CD4-positive, alpha-beta T cell treated with Interleukin-12 subunit alpha and Interleukin-12 subunit beta, for 1 hour (primary cell): ENCODE measurements at places on chromosomes 3 and 15.
A peak's percentile ranks its signal among the peaks of the same experiment; 100 is the strongest.

- no peak for DNase-seq
These were observed 28.5 kb downstream of the TRIM42 start for GRCh38 chr3:140706360-140706759.

DNA sequence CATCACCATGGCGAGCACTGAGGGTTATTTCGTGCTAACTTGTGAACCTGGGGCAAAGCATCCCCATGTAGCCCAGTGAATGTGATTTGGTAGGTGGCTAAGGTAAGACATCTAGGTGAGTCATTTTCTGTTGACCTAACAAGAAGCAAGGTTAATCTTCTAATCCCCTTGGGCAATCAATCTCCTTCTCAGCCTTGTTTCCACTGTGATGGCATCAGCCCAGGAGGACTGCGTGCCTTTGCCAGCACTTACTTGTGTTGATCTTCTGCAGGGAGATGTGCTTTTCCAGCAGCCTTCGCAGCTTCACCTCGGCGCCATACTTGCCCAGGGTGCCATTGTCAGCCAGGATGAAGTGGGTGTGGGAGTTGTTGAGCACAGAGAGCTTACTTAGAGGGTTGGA, 35.7 kb downstream of the TRPM1 start:
- no peak for DNase-seq

DNA sequence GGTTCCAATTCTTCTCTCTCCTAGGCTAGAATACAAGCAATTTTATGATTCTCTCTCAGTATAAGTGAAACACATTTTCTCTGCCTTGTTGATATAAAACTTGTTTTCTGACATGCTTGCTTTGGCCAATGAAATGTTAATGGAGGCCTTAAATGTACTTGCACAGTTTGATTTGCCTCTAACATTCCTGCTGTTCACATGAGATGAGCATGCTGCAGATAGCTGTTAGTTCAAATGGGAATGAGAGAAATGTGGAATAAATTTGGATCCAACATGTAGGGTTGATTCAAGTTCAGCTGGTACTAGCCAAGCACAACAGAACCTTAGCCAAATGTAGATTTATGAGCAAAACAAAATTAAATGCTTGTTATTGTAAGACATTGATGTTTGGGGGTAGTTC, 32.6 kb upstream of the FHIT start:
- no peak for DNase-seq

- DNase-seq: no peak
These were observed 349.4 kb upstream of the DCBLD2 start for GRCh38 chr3:99250821-99251355.

GRCh38 chr3:28860307-28860706, 420.6 kb upstream of the RBMS3 start:
- no peak for DNase-seq

- DNase-seq: no peak
These were observed 5.8 kb upstream of the MEX3B start for GRCh38 chr15:82051664-82052063.

GRCh38 chr3:45528429-45528828, 66.1 kb upstream of the LIMD1 start:
- no peak for DNase-seq

DNA sequence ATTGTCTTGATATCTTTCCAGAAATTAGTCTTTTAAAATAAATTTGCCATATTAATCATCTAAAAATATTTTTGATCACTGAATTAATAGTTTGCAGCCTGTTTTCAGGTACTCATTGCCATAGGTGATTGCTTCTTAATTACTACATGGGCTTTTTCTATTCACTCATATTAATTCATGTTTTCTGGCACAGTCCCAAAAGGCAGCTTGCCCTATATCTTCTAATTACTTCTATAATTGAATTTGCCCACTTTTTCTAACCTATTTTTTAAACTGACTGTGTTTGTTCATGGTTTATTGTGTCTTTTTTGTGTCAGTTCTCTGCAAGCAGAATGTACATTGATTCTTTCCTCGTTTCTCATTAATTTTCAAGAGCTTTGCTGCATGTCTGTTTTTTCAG, 85.7 kb upstream of the SOX2 start:
- no peak for DNase-seq

DNA sequence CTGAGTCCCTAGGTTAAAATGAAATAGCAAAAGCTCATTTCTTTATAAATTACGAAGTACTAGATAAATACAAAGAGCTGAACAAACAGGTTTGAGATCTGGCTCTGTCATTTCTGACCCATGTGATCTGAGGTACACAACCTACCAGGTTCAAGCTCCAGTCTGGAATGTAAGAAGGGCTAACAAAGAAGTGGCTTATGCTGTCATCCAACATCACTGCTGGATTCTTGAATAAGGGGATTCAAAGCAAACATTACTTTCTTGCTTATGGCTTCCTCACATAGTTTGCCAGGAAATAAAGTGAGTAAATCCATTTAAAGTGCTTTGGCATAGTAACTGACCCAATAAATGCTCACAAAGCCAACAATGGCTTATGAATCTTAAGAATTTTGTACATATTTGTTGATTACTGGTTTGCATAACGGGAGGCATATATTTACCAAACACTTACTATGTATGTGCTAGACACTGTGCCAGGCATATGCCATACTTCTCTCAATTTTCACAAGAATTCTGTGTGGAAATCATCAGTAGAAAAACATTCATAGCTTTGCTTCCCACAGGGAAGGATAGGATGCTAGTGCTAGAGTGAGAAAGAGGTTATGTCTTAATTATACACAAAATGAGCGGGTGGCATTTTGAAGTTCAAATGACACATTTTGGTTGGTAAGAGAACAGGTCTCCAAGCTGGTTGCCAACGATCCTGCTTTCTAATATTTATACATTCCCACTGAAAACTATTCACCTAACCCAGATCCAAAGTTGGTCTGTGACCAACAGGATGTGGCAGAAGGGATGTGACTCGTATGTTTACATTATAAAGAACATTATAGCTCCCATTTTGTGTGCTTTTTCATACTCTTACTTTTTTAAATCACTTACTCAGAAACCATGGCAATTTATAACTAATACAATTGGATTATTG, 38.7 kb upstream of the CSPG5 start:
- no peak for DNase-seq

DNA sequence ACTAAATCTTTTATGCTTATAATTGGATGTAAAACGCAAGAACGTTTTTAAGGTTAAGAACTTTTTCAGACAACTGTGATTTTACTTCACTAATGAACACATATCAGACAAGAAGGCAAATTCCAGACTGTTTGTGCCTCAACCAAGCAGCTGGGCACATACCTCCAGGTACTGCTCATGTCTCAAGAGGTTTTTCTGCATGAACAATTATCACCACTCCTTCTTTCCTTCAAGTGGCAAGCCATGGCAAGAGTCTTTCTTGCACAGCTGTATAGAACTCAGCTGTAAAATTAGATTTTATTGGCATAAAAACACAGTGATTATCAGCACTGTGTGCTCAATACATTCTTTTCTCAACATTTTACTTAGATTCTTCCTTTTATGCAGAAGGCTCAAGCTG, 64.3 kb downstream of the FNDC3B start:
- DNase-seq: no peak

DNA sequence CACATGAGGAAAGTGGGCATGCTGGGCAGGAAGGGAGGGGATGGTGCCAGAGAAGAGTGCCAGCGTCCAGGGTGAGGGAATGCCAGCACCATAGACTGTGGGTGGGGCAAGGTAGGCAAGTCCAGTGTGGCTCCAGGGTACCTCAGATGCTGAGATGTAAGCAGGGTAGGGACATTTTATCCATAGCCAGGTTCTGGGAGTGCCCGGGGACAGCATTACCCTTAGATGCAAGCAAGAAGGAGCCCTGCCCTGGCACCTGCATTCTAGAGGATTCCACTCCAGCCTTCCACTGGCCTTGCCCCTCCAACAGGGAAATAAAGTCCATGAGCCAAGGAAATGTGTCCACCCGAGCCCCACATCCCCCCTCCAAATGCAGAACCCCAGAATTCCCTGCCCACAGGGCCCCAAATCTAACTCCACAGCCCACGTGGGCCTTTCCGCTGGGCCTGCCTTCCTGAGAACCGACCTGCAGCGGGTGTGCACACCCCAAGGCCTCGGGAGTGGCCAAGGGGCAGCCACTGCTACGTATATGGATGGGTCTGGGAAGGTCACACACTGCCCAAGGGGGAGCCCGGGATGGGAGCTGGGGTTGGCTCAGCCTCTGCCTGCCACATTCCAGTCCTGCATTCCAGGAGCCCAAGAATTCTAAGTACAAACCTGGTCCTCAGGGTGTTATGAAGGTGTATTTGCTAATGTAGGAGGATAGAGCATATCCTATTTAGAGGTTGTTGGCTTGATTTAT, 20.3 kb upstream of the CYP11A1 start:
- no peak for DNase-seq

GRCh38 chr15:90660195-90660998, 56.7 kb upstream of the BLM start:
- peak; percentile 57 for DNase-seq

DNA sequence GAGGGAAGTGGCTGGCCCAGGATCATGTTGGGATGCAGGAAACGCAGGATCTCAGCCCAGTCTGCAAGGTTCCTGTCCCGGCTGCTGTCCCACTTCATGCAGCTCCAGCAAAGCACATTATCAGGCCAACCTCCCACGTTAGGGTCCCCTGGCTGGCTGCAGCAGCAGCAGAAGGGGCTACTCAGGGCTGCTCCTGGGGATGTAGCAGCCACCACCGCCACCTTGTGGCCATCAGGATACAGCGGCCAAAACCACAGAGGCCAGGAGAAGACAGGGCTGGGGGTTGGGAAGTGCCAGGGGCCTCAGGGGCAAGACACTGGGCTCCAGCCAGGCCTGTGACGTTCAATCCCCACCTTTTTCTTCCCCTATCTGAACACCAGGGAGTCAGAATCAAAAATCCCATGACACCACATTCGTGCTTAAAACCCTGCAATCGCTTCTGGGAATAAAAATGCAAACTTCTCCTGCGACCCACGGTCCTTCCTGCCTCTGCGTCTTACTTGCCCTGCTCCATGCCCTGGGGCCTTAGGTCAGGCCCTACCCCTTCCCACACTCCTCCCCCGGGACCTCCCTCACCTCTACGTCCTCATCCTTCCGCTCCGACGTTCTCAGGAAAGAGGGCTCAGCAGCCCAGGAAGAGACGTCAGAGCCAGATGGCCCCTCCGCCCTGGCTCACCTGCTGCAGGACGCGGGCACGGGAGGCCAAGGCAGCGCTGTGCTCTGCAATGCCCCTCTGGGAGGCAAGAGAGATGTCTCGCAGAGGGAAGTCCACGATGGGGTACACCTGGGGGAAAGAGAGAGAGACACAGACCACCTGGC, 21.5 kb downstream of the SSUH2 start:
- peak; percentile 49 for DNase-seq

DNA sequence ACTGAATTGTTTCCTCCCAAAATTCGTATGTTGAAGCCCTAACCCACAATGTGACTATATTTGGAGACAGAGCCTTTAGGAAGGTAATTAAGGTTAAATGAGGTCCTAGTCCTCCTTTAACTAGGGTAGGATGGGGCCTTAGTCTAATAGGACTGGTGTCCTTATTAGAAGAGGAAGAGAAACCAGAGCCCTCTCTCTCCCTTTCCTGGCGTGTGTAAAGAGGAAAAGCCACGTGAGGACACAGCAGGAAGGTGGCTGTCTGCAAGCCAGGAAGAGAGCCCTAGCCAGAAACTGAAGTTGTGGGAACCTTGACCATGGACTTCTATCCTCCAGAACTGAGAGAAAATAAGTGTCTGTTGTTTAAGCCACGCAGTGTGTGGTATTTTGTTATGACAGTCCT, 94.3 kb downstream of the OXNAD1 start:
- DNase-seq: no peak

- no peak for DNase-seq
These were observed 123.4 kb downstream of the SATB1 start for GRCh38 chr3:18301781-18302180.

- DNase-seq: no peak
These were observed 3.1 kb downstream of the SLC51B start for GRCh38 chr15:65048241-65048640.

- no peak for DNase-seq
These were observed 23.1 kb upstream of the TSEN2 start for GRCh38 chr3:12461097-12461649.

DNA sequence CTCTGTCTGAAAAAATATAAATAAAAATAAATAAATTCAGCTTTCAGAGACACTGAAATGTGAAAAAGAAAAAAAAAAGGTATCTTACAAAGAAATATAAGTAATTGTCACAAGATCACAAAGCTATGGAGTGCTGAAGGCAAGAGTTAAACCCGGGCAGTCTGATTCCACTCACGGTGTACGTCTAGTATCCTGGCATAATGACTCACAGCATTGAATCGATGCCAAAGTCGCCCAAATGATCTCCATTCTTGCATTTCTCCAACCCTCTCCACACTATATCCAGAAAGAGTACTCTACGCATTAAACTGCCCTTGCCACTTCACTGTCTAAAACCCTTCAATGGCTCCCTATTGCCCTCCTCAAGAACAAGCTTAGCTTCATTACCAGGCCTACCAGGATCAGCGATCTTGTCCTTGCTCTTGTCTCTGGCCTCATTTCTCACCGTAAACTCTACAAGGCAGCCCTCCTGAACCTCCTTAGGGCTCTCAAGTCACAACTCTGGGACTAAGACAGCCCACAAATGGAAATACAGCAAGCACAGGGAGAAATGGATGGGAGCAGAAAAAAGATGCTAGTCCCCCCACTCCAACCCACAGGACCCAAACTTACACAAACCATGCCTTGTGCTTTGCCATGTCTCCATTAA, 7.7 kb downstream of the SUCLG2 start:
- no peak for DNase-seq

DNA sequence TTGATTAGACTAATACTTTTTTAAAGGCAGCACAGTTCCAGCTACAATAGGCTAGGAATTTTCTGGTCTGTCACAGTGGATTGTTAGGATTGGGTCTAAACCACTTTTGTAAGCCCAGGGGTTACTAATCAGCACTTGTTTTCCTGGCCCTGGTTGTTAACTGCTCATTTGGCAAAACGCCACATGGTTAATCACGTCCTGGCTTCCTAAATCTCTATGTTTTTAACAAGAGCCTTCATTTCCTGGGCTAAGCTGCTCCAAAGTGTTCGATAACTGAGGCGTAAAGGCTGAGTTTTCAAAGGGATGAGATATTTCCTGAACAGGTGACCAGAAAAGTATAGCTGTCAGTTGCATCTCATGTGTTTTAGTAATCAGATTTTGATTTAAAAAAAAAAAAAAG, 38.9 kb upstream of the CLRN1 start:
- DNase-seq: no peak

DNA sequence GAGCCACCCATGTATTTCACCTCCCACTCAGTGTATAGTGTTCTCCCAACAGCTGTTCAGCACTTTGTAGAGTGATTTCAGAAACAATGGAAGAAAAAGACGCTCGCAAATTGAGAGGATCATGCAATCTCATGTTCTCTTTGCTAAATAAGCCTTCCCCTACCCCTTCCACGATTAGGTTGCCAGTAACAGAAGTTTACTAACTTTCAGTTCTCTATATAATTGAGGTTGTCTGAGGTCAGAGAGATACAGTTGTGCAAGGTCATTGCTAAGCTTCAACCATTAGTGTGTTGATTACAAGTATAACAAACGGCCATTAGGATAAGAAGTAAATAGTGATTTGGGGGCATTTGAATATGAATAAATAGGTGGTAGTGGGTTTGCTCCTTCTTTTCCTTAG, 99.6 kb downstream of the TUSC7 start:
- no peak for DNase-seq
